ENCODE measurements at places on chromosomes 6 and 20.

- DNase-seq, result no peak
Measured at GRCh38 chr6:87212596-87212995, 57.2 kb downstream of the ZNF292 start.

GRCh38 chr6:116376149-116376548 is 5.4 kb downstream of the DSE start:
- DNase-seq, result no peak

GRCh38 chr20:63345328-63346100 is 15.6 kb downstream of the CHRNA4 start:
- DNase-seq, result no peak

DNA sequence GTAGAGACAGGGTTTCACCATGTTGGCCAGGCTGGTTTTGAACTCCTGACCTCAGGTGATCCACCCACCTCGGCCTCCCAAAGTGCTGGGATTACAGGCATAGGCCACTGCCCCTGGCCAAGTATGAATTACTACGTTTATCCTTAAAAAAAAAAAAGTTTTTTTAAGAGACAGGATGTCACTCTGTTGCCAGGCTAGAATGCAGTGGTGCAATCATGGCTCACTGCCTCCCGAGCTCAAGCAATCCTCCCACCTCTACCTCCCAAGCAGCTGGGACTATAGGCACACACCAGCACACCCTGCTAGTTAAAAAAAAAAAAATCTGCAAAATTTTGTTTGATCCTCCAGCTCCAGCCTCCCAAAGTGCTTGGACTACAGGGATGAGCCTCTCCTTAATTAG is 23.1 kb downstream of the IYD start:
- no peak for DNase-seq

GRCh38 chr6:42165016-42165415 is 8.1 kb upstream of the GUCA1A start:
- DNase-seq, result no peak

DNA sequence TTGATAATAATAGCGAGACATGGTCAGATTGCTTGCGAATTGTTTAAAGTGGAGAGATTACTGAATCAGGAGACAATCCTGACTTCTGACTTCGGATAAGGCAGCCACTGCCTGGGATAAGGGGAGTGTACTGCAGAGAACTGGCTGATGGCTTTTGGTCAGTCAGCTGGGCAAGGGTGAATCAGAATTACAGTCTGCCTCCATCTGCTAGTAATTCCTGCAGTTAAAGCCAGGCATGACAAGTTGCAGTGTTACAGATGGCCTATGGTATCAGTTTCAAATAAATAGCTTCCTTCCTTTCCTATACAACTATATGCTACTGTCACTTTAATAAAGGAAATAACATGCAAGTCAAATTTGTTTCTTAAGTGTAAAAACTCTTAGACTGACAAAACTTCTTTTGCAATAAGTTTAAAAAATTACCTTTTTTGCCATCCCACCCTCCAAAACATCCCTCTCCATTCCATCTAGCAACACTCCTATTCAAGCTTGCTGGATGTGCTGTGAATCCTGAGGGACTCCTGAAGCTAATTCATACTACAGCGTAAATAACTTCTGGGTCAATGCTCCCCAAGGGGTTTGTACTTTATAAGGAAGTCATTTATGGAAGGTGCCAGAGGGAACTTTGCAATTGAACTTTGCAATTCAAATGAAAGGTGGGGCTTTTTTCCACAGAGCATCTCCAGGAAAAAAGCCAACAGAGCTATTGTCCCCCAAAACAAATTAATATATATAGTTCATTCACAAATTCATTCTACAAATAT is 245.2 kb downstream of the ADGRB3 start:
- DNase-seq, result no peak

DNA sequence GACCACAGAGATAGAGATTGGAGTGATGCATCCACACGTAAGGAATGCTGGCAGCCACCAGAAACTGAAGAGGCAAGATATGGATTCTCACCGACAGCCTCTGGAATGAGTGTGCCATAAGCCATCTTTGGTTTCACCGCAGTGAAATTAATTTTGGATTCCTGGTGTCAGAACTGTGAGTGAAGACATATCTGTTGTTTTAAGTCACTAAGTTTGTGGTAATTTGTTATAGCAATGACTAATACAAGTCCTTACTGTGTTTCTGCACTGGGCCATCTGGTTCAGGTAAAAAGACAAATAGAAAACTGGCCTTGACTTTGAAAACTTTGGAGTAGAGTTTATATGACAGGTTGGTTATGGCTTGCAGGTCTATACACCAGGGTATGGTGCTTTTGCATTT is 261.9 kb downstream of the PHF3 start:
- DNase-seq, result no peak

DNA sequence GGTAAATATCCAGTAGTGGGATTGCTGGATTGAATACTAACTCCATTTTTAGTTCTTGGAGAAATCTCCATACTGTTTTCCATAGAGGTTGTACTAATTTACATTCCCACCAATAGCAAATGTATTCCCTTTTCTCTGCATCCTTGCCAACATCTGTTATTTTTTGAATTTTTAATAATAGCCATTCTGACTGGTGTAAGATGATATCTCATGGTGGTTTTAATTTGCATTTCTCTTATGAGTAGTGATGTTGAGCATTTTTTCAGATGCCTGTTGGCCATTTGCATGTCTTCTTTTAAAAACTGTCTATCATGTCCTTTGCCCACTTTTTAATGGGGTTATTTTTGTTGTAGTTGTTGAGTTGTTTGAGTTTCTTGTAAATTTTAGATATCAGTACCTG is 253.2 kb downstream of the HAO1 start:
- no peak for DNase-seq

DNA sequence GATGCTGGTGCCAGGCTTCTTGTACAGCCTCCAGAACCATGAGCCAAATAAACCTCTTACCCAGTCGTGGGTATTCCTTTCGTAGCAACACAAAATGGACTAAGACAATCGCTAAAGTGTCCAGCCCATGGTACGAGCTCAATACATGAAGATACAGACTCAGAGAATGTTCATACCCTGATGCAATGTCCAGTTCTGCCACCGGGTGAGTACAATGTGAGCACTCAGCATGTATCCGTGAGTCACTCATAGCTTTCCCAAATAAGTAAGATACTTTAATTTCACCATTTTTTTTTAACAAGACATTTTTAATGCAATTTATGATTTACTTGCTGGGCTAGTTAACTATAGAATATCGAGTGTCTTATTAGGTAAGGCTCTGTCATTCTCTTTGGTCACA is 26.7 kb upstream of the PDE10A start:
- DNase-seq, result no peak

- DNase-seq, result no peak
Measured at GRCh38 chr20:35318502-35319157, 26.4 kb upstream of the FAM83C start.

DNA sequence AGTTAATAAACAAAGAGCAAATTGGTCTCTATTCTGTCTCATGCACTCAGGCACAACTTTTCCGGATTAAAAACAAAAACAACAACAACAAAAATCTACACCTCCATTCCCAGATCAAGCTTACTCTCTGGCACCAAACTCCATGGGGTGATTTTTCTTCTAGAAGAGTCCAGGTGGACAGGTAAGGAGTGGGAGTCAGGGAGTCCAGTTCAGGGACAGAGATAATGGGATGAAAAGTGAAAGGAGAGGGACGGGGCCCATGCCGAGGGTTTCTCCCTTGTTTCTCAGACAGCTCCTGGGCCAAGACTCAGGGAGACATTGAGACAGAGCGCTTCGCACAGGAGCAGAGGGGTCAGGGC is 437 bp upstream of the HLA-A start:
- no peak for DNase-seq

- peak; percentile 52 for DNase-seq
Measured at GRCh38 chr6:89353702-89354392, 1.3 kb upstream of the UBE2J1 start.

DNA sequence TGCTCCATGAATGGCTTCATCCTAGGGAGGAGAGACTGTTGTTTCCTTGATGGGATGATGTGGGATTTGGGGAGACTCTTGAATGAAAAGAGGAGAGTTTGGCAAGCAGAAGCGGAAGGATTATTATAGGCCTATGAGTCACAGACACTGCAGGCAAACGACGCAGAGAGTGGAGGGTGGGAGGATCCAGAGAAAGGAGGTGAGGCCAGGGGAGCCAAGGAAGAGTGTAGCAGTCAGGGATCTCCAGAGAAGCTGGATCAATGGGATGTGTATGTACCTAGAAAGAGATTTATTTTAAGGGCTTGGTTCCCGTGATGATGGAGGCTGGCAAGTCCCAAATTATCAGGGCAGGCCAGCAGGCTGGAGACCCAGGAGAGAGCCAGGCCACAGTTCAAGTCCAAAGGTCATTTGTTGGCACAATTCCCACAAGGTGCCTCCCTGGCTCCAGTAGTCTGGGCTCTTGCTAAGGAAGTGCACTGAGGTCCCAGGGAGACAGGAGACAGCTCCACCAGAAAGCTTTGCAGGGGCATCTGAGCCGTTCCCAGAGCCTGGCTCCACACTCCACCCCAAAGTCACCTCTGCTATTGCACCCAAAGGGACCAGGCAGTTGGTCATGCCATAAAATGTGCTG is 76.0 kb downstream of the ADTRP start:
- DNase-seq, result no peak

- DNase-seq, result no peak
Measured at GRCh38 chr6:43772681-43773049, 2.7 kb downstream of the VEGFA start.

DNA sequence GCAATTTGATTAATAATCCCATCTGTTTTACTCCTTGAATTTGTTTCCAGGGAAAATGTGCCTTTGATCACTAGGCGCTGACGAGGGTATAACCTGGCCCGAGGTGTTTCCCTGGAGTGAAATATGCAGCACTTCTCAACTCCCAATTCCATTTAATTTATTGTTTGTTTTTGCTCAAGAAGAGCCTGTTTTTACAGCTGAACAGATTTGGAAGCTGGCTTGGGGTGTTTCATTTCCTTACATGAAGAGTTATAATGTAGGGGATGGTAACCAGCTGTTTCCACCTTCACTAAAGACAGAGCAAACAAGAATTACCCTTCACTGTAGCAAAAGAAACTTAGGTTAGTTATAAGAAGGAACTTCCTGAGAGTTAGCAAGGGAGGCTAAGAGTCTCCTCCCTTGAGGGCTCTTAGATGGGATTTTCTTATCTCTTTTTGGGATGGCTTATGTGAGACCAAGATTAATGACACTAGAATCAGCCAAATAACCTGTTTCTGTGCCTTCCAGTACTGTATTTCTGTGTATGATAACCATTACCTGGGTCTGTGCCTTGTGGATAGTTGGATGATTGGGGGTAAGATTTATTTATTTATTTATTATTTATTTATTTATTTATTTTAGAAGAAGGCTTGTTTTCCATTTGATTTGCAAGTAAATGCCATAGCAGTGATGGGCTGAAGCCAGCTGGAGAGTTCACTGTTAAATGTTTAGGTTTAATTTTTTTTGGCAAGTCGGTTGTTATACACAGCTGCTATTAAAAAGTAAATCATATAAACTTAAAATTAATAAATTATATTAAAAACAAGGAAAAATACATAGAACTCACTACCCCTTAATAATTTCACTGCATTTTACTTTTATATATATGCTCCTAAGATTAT is 162.2 kb upstream of the BMP2 start:
- DNase-seq, result no peak

DNA sequence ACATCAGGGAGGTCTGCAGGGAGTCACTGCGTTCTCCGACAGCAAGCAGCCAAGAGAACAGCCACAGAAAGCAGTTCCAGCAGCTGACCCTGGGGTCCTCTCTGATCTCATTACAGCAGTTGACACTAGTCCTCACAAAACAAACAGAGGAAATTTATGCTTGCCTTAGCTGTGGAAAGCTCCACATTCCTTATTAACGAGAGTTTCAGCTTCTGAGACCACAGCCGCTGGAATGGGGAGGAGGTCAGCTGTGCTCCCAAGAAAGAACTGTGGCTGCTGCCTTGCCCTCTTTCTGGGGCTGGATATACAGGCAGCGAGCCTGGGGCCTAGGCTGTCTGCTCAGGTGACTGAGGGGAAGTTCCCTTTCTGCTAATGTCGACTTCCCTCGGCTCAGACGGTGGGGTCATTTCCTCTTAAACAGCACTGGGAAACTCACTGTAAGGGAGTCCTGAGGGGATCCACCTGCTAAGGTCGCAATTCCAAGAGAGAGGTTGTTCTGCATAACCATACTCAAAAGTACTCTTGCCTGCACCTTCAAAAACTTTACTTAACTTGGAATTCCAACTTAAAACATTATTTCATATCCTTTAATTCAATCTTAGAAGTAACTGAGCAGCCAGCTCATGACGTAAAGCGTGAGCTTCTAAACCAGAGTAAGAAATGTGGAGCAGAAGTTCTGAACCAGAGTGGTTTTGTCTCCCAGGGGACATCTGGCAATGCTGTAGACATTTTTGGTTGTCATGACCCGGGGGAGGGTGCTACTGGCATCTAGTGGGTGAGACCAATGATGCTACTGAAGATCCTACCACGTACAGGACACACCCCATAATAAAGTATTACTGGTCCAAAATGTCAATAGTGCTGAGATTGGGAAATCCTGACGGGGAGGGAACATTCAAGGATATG is 80.3 kb downstream of the BACH2 start:
- peak; percentile 44 for DNase-seq

- DNase-seq, result no peak
Measured at GRCh38 chr6:127459231-127459641, at the start of gene KIAA0408. Gene KIAA0408, minus strand, starts transcription at chr6:127459389. Its CDS starts 5,408 bp downstream, at chr6:127453981.

GRCh38 chr20:363319-364078 is 16.6 kb downstream of the NRSN2 start:
- no peak for DNase-seq

- no peak for DNase-seq
Measured at GRCh38 chr6:164827537-164827936, 481.9 kb downstream of the C6orf118 start.

DNA sequence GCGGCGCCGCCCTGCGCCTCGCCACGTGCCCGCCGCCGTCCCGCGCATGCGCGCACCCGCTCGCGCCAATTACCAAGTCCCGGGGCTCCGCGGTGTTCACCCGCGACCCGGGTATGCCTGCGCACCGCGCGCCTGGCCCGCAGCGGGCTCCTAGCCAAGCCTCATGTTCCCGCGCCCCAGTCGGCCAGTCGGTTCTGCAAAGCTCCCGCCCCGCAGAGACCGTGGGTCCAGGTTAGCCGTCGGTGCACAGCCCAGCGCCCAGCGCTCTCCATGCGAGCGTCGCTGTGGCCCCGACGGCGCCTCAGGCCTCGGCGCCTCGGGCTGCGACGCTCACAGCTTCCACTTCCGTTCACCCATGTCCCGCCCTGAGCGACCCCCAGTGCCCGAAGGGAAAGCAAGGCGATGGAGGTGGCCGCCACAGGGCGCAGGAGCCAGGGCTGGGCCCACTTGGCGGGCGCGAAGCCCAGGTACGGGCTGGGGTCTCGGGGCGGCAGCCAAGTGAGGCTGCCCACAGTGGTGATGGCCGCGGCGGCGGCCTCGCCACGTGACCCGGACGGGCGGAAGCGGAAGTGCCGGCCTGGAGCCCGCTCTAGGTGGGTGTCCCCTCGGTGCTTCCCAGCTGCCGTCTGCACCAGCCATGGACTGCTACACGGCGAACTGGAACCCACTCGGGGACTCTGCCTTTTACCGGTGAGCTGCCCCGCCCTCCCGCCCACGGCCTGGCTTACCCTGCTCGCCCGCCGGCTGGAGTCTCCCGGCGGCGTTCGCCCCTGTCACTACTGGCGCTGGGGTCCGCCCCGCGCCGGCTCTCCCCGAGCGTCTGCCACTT is at the start of the genes PCED1A and VPS16:
PCED1A (minus strand) TSS at position 518 of the 829 bp plus-strand sequence. CDS start 743 bp downstream, outside the sequence.
VPS16 (plus strand) TSS at position 608 of the 829 bp plus-strand sequence; CDS start at position 638, 30 bp downstream.
- peak; percentile 99 for DNase-seq

GRCh38 chr6:31465185-31465536 is 32.8 kb upstream of the MICB start:
- no peak for DNase-seq

Data from HuH-7 (cell line).